ENCODE measurements at places on chromosomes 1 and 21.

DNA sequence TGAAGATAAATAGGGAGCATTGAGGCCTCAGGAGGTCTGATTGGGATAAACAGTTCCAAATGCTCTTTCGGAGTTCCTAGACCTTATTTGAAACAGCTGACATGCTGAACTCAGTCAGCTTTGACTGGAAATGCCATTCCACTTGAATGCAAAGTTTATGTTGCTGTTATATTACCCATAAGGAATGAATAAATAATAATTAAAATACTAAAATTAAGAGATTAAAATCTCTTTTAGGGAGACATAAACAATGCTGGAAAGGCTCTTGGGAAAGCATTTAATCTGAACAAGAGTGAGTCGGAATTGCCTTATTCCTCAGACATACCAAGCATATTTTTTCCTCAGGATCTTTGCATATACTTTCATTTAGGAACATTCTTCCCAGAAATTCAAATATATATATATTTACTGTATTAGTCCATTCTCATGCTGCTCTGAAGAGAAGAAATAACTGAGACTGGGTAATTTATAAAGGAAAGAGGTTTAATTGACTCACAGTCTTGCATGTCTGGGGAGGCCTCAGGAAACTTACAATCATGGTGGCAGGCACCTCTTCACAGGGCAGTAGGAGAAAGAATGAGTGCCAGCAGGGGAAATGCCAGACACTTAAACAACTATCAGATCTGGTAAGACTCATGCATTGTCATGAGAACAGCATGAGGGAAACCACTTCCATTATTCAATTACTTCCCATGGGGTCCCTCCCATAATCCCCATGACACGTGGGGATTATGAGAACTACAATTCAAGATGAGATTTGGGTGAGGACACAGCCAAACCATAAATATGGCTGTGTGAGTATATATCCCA lies 318.2 kb upstream of the PLXNA2 start:
- no peak for DNase-seq

DNA sequence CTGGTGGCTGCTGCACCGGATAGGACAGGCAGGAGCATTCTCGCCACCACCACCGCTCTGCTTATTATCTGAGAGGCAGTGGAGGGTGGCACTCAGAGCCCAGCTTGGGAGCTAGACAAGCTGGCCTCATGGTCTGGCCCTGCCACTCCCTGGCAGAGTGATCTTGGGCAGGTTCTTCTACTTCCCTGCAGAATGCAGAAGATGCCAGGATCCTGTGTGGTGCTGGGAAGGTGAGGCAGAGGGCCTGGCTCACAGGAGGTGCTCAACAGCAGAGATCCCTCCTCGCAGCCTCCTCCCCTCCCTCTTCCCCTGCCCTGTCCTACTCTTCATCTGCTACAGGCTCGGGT lies 60.4 kb downstream of the ARHGEF10L start:
- DNase-seq = no peak

DNA sequence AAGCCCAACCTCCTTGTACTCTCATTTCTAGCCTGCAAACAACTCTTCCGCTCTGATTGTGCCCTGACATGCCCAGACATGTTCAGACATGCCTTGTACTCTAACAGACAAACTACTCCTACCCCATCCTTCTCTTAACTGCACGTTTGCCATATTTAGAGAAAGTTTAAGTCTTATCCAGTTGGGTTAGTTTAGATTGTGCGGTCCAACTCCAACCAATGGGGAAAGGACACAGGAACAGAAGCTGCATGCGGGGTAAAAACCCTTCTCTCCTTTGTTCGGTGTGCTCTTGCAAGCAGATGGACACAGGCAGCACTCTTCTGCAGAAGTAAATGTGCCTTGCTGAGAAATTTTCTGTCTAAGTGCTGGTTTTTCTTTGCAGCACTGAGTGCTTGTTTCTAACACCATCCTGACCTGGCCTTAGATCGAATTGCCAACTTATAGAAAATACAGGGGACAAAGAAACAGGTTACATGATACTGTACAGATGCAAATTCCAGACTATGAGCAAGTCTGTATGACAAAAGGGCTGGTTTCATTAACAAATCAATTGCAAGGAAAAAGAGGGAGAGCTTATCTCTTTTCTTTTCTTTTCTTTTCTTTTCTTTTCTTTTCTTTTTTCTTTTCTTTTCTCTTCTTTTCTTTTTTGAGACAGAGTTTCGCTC lies 35.8 kb upstream of the IFNGR2 start:
- no peak for DNase-seq

DNA sequence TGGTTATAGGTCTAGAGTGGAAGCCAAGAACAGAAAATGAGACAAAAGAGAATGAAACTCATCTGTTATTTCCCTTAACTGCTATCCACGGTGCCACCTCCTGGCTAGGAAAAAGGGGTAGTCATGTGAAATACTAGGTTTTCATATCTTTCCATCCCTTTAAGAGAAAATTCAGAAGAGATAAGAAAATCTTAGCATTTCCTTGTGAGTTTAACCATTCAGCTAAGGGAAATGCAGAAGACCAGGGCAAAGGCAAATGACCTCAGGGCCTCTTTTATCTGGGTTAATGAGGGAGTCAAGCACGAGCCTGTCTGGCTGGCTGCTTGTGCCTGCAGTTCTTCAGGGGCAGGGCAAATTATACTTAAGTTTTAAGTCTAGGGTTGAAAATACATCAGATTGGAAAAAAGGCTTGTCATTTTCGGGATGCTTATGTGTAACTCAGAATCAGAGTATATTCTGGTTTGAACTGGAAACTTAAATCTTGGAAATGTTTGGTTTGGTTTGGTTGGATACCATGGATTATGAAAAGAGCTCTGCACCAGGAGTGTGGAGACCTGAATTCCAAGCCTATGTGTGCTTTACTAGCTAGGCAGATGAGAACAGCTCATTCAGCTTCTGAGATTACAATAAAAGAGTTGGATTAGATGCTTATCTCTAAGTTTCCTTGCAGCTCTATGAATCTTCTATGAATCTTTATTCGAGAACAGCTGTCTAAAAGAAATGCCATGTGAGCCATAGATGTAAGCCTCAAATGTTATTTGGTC lies 19.9 kb downstream of the NIBAN1 start:
- no peak for DNase-seq

DNA sequence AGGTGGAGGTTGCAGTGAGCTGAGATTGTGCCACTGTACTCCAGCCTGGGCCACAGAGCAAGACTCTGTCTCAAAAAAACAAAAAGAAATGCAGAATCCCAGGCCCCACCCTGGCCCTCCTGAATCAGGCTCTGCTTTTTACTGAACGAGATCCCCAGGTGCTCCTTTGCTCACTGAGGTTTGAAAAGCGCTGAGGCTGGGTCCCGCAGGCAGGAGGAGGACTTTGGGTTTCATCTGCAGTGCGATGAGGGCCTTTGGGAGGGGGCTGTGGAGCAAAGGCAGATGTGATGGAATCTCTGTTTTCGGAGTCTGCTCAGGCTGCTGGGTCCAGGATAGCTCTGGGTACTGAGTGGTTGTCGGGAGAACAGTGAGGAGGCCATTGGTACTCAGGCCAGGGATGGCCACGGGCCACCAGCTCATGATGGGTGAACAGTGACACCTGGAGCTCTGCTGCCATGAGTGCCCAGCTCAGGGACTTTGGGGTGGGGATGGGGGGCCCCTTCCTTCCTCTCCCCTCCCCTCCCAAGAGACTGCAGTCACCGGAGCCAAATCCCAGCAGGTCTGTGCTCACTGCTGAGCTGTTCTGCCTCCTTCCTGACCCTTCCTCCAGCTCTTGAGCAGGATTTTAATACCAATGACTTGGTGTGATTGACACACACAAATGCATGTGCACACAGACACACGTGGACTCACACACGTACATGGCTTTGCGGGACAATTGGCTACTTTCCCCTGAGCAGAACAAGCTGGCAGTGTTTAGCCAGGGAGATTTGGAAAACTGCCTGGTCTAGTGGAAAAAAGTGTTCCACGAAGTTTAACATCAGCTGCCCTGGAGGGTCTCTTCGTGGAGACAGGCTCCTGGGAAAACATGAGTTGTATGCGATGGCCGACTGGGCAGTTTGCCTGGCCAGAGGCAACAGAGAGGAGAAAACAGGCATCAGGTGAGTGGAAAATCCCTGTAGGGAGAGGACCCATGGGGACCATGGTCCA lies 3.6 kb upstream of the DHRS3 start:
- DNase-seq = no peak

GRCh38 chr1:116949213-116949985 lies 39.7 kb downstream of the PTGFRN start:
- no peak for DNase-seq

- no peak for DNase-seq
Measured at GRCh38 chr1:112995890-112996289, 39.9 kb upstream of the SLC16A1 start.
